ENCODE measurements at places on chromosomes 11 and 22.

- DNase-seq: no peak
Measured at GRCh38 chr11:111417766-111418435, 38.8 kb upstream of the POU2AF1 start.

DNA sequence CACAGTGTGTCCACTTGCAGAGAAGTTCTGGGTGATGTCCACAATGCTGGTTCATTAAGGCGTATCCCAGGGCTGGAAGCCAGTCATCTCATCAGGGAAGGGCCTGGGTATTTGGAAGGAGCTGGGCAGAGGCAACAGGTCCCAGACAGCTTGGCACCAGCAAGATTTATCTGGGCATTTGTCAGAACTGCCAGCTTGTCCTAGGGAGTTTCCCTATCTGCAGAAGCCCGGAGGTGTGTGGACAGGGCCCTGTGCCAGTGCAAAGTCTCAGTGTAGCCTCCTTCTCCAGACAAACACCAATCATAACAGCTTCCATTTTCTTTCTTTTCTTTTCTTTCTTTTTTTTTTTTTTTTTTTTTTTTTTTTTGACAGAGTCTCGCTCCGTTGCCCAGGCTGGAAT lies 125.3 kb upstream of the TIMP3 start:
- no peak for DNase-seq

DNA sequence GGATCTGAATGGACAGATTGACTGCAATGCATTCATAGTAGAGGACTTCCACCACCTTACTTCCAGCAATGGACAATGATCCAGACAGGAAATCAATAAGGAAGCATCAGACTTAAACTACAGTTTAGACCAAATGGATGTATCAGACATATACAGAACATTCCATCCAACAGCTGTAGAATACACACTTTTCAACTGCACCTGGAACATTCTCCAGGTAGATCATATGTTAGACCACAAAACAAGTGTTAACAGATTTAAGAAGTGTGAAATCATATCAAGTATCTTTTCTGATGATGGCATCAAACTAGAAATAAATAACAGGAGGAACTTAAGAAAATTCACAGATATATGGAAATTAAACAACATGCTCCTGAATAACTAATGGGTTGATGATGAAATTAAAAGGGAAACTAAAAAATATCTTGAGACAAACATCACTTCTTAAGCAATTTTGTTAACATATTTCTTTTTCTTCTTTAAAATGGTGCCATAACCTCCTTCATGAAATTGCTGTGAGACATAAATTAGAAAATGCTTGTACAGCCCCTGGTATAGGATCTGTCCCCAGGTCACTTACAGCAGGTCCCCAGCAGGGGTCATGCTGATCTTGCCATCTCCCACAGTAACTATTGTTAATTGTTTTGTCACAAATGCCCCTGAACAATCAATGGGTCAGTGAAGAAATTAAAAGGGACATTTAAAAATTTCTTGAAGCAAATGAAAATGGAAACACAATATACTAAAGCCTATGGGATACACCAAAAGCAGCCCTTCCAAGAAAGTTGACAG lies 100.0 kb upstream of the OR4B1 start:
- DNase-seq: no peak

- peak; percentile 31 for DNase-seq
Measured at GRCh38 chr11:116510166-116510565, 262.6 kb downstream of the BUD13 start.

DNA sequence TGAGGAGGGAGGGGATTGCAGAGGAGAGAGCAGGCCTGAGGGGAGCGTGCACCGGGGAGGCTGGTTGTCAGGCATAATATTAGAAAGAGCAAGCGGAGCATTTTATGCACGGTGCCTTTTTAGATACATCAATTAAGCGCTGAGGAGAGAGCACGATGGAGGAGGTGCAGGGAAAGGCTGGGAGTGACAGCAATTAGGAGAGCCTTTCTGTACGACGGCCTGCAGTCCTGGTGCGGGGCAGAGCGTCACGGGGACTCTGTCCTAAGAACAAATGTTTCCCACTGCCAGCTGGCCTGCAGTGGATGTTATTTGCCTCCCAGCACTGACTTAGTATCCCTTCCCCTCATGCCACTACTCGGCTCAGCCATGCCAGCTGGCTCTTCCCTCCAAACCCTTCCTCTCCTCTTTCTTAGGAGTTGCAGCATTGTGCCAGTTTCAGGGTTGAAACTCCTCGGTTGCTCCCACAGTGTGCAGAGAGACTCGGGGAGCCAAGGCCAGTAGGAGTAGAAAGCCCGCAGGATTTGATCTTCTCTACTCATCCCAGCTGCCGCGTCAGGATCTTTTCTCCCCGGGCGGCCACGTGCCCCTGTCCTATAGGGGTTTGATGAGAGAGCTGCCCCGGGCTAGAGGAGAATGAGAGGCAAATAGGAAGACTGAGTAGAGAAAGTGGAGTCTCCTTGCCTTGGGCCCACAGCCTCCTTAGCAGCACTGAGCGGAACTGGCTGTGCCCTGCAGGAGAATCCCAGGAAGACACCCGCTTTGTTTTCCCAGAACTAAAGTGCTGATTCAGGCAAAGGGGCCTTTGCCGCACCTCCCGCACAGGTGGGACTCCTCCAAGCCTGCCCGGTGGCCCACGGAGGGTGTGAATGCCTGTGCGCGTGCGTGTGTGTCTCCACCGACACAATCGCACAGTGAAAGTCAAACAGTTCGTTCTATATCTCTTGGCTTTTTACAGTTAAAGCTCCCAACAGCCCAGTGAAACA lies 875.3 kb downstream of the NTM start:
- DNase-seq: no peak

DNA sequence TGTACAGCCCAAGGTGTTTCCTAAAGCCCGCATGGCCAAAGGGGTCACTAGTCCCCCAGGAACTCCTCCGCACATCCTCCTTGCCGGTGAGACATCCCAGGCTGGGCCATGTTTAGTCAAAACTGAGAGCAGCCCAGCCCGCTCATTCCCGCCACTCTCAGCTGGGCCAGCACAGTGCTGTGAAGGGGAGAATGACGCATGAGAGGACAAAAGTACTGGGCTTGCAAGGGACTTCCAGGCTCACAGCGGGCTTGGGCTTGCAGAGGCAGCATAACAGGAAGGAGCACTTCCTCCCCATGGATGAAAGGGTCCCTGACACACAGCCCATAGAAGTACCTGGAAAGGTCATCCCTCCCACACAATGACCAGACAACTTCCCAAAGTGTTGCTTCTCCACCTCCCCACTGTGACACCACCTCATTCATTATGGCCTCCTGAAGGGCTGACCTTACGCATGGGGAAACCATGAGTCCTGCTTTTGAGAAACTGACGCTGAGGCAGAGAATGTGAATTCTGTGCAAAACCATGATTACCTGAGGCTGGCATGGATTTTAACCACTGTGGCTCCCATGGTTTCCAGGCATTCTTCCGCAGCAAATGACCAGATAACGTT lies 19.1 kb downstream of the ETS1 start:
- DNase-seq: no peak

- DNase-seq: peak; percentile 66
Measured at GRCh38 chr11:125170510-125171031, 6.0 kb downstream of the PKNOX2 start.

DNA sequence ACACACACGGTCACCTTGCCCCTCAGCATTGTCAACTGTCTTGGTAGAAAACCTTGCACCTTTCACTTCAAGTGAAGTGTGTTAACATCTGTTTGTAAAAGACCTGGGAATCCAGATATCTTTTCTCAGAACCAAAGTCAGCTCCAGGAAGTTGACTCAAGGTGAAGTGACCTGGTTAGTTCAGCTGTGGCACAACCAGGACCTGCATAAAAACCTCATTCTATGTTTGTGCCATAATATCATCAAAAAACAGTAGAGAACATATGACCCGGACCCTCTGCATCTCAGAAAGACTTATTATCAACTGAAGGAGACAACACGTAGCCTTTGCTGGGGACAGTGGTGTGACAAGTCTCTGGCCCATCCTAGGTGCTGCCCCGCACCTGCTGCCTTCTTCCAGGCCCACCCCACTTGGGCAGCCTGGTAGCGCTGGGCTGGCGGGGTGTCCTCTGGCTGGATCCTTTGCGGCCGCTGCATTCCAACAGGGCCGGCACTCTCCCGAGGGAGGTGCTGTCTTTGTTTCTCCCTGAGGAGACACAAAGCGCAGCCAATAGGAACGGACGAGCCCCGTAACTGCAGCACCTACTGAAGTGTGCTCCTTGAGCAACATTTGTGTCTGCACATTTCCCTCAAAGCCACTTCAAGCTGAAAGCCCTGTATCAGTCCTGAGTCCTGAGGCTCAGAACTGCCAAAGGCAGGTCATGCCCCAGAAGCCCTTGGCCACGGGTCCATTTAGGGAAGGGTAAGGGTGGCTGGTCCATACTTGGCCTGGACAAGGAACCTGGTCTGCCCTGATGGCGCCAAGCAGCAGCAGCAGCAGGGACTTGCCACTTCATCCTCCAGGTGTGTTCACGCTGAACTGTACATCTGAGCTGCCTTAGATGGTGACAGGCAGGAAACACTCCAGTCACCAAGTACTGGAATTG lies 25.2 kb downstream of the LRRC74B start:
- DNase-seq: peak; percentile 42

GRCh38 chr11:17431139-17431538 lies 42.7 kb upstream of the KCNJ11 start:
- DNase-seq: no peak

DNA sequence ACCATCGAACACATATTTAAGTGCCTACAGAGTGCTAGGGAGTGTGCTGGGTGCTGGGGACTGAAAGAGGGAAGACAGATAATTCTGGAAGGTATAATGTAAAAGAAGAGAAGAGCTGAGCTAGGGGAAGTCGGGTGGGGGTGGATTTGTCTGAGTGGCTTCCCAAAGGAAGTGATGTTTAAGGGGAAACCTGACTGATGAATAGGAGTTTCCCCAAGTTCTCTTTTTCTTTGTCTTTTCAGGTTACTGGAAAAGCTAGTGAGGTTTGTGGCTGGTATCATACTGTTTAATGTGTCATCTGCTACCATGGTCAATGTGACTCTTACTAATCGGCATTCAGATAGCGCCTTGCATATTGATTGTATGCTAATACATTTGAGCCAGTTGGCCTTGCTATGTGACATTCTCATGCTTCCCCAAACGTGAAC lies 151.6 kb upstream of the MTMR2 start:
- no peak for DNase-seq

GRCh38 chr11:10494636-10495463 lies 39.8 kb downstream of the AMPD3 start:
- peak; percentile 38 for DNase-seq

GRCh38 chr11:64008914-64009633 lies 22.8 kb downstream of the OTUB1 start:
- no peak for DNase-seq

- DNase-seq: no peak
Measured at GRCh38 chr11:117269856-117270255, 21.3 kb upstream of the BACE1-AS start.

DNA sequence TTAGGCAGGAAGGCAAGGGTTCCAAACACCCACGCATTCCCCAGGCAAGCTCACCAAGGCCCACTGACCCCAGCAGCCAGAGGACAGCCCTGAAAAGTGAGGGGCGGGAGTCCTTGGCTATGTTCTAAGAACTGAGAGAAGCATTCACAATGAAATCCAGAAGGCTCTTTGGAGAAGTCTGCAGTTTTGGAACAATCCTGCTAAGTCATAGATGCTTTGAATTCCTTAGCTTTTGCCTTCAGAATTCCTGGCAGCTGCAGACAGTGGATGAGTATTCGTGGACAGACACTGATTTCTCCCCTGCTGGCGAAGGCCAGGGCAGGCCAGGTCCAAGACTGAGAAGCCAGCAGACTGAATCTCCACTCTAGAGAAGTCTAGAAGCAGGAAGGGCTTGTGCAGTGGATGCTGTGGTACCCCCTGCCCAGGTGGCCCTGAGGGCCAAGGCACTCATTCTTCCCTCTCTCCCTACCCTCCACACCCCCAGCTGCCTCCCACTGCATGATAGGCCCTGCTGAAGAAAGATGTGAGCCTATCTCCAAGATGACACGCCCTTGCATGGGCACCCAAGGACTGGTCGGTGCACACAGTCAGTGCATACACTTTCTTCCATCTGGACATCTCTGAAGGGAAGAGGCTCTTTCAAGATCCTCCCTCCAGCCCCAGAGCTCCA lies 133.2 kb upstream of the TEAD1 start:
- no peak for DNase-seq

- no peak for DNase-seq
Measured at GRCh38 chr11:16494918-16495691, 138.8 kb upstream of the SOX6 start.

DNA sequence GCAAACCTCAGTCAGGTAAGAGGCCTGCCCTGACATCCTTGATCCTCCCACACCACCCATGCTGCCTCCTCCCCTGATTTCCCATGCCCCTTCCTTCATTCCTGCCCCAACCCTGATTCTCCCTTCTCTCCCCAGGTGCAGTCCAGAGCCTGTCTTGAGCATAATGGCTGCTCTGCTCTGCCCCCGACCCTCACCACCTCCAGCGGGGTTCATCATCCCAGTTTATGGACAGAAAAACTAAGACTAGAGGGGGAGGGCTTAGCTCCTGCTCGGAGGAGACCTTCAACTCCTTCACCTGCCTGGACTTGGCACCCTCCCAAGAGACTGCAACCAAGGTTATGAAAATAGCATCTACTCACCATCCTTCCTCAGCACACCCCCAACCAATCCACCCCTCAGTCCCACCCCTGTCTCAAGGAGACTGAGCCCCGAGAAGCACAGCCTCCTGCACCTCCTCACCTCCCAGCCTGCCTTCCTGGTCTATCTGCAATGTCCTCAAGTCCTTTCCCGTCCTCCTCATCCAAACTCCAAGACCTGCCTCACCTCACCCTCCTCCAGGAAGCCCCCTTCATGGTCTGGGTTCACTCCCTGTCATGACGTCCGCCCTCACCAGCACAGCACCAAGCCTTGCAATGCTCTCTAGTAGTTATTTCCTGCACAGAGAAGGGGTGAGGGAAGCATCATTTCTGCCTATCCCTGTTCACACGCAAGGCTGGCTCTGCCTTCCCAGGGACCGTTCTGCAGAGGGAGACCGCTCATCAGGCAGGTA lies 103.1 kb downstream of the PDE2A start:
- DNase-seq: no peak

GRCh38 chr11:62341588-62341987 lies 4.3 kb downstream of the ASRGL1 start:
- no peak for DNase-seq

DNA sequence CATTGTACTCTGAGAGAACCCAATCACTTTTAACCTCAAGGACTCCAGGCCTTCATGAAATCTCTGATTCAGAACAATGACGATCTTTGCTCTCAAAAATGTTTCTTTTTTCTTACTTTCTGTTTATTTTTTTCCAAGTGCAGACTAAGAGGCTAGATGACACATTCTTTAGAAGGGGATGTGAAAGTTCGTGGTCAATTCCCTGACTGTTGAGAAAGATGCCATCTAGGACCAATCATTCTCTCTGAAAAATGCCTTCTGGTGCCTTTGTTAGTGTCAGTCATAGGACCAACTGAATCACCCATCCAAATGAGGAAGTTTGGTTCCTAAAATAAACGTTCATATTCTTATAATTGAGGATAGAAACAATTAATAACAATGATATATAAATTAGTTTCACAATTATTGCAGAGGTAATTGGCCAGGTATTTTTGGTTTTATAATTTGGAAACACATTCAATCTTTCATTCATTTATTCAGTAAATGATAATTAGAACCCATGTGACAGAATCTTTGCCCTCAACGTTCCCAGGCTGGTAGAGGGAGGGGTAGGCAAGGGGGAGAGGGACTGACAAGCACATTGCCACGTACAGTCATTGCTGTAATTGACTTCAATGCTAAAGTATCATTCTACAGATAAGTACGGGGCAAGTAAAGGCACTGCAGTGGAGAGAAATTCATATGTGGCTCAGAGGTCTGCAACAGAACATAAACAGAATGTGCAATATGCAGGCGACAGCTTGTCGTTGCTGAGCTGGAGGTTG lies 333.4 kb upstream of the MPPED2 start:
- no peak for DNase-seq

GRCh38 chr11:11512090-11512489 lies 109.7 kb downstream of the GALNT18 start:
- DNase-seq: no peak
